ENCODE measurements at places on chromosomes 2 and 18.

GRCh38 chr2:206855585-206856433 lies 83.5 kb upstream of the CPO start:
- DNase-seq: no peak

GRCh38 chr18:27711382-27711781 lies 465.5 kb downstream of the CDH2 start:
- DNase-seq: no peak

DNA sequence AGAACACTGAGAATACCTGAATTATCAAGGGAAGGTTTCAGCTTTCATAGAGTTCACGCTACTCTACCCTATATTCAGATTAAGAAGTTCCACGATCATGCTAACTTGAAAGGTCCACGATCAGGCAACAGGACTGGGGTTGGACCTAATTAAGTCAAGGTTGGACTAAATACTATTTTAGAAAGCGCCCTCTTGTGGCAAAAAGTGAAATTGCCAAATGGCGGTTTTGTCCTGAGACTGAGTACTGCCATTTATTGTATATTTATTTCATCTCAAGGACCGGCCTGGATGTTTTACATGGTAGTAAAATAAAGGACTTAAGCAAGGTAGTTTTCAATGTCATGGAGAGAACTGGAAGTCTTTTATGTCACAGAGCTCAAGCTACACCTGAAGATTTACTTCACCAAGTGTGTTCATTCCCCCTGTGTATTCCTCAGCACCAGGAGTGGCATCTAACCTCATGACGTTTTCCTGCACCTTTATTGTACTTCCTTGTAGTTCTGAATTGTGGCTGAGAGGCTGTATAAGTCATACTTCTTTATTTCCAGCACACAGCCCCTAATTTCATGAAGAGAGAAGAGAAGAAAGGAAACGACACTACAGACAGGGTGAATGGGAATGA lies 56.8 kb downstream of the SRD5A2 start:
- DNase-seq: peak; percentile 73

GRCh38 chr2:207254591-207255464 lies 89.1 kb upstream of the KLF7 start:
- peak; percentile 46 for DNase-seq

GRCh38 chr18:49819823-49820671 lies 6.7 kb upstream of the ACAA2 start:
- DNase-seq: peak; percentile 38

DNA sequence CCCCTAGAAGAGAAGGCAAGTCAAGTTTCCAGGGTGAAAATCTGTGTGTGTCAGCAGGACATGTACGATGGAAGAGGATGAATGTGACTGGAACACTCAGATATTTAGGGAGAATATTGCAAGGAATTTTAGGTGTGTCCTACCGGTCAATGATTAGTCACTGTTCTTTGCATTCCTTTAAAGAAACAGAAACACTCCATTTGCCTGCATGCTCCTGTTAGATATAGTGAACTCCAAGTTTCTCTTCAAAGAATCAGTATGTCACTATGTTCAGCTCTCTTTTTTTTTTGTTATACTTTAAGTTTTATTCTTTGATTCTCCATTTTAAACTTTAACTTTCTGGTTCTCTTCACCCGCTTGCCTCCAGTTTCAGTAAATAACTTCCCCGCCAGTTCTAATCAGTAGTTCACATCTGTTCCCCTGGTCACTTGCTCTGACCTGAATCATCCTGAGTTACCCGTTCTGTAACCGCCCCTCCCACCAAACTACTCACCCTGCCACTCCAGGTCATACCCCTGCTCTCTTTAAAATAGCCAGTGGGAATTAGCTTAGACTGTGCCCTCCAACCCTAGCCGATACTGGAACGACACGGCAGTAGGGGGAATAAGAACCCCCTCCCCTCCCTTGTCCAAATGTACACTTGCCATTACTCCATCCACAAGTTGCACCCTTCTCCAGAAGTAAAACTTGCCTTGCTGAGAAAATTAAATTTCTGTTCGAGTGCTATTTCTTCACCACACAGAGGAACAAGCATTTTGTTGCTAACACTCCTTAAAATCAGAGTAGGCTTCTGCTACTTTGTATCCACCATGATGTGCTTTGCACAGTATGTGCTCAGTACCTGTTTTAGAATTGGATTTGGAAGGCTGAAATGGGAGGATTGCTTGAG lies 268.4 kb downstream of the METTL4 start:
- no peak for DNase-seq

DNA sequence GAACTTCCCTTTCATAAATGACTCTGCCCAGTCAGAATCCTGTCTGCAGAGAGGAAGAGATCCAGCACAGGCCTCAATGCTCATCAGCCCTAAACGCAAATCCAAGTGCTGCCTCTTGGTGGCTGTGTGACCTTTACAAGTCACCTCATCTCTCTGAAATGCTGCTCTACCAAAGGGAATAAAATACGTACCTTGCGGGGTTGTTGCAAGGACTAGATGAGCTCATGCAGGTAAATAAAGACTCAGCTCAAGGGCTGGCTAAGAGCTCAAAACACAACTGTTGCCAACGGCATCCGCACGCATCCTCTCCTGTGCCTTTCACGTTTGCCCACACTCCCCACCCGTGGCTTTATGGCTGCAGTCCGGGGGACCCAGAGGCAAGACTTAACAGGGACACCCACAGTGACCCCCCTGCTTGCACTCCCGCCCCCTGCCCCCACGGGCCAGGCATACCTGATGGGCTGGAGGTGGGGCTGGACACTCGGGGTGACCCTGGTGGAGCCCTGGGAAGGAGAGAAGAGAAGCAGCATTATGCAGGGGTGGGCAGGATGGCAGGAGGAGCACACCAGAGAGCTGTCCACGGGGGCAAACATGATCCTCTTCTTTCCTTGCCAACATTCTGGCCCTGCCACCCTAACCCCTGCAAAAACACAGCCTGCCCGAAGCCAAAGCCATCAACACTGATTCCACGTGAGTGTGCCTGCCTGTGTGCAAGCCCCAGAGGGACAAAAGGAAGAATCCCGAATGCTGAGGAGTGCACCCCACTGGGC lies 102.6 kb downstream of the TNS1 start:
- no peak for DNase-seq

DNA sequence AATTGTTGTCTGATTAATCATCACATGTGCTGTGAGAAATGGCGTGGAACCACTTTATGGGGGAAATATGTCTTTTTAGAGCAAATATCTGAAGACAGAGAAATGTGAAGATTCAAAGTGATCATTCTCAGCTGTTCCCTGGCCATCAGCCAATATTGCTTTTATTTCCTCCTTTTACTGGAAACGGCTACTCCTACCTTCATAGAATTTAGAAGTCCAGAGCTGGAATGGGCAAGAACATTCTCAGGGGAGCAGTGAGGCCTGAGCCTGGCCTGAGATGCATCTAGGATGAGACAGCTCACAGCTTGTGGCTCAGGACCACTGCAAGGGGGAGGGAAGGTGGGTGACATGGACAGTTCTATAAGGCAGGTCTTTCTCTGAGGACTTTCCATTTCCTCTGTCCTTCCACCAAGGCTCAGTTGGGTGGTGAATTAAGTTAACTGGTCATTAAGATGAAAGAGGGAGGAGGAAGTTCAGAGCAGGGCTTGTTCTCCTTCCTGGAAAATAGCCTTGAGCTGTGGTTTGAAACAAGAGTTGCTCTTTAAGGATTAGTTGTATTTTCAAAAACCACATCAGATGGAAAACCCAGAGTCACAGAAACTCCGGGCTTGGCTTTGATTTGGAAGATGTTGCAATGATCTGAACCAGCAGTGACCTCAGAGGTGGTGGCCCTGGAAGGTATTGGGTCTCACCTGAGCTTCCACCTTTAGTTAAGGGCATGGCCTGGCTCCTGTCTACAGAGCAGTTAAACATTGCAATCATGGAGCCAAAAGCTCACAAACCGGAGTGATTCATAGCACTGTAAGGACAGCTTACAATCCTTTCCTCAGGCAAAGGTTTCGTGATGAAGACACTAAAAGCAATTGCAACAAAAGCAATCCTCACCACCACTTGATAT lies 144.3 kb downstream of the VAPA start:
- DNase-seq: no peak

DNA sequence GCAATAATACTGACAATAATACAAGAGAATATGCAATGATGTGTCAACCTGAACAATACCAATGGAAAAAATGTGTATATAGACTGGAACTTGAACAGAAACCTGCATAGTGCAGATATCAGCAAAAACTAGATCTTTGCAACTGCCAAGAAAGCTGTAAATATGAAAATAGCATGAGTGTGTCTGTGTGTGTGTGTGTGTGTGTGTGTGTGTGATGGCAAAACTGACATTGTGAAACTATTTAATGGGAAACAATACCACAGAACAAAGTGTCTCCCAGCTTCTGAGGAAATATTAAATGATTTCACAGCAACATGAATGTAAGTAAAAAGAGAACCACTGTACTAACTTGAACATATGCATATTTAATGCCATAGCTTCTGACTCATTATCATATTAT lies 558.2 kb upstream of the LINC00305 start:
- no peak for DNase-seq

GRCh38 chr2:226977775-226978190 lies 141.9 kb downstream of the RHBDD1 start:
- no peak for DNase-seq

DNA sequence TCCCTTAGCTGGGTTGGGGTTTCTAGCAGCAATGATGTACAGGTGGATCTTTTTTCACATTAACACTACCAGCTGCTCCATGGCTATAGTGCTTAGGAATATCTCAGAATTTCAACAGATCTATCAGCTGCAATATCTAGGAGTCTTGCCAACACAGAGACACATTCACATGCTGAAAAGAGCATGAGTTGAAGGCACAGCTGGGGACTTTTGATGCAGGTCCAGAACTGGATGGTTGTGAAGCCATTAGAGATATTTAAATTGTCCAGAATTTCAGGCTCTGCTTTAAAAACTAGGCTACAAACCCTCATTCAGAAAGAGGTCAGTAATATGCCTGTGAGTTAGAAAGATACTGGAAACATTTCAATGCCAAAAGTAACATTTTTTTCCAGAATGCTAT lies 122.2 kb upstream of the CCDC195 start:
- DNase-seq: no peak

DNA sequence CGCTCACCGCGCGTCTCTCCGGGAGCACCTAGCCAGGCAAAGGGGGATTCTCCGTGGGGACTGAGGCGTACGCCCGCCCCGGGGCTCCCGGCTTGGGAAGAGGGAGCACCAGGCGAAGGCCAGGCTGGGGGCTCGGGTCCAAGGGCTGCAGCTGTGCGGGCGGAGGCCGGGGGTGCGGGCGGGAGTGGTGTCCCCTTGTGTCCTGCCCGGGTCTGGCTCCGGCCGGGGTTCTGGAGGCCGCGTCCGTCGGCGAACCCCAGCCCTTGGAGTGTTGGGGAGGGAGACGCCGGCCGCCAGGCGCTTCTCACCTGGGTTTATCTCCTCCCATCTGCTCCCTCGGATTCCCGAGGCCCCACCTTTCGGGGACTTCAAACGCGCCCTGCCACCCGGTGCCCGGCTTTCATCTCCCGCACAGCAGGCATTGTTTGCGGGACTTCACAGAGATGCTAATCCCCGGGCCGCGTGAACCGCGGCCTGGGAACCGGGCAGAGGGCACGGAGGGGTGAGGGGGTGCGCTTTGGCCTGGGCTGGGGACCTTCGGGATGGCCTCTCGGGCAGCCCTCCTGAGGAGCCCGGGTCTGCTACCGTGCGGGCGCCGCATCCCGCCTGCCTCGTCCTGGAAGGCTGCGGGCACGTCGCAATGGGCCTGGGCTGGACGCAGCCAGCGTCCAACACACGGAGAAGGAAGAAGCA lies 5.0 kb upstream of the GBX2 start:
- no peak for DNase-seq

GRCh38 chr18:49866680-49867079 lies 53.3 kb upstream of the ACAA2 start:
- DNase-seq: no peak

GRCh38 chr2:207236156-207236935 lies 70.6 kb upstream of the KLF7 start:
- DNase-seq: no peak

GRCh38 chr2:159712929-159713420 lies 669 bp downstream of the MARCHF7 start:
- no peak for DNase-seq

DNA sequence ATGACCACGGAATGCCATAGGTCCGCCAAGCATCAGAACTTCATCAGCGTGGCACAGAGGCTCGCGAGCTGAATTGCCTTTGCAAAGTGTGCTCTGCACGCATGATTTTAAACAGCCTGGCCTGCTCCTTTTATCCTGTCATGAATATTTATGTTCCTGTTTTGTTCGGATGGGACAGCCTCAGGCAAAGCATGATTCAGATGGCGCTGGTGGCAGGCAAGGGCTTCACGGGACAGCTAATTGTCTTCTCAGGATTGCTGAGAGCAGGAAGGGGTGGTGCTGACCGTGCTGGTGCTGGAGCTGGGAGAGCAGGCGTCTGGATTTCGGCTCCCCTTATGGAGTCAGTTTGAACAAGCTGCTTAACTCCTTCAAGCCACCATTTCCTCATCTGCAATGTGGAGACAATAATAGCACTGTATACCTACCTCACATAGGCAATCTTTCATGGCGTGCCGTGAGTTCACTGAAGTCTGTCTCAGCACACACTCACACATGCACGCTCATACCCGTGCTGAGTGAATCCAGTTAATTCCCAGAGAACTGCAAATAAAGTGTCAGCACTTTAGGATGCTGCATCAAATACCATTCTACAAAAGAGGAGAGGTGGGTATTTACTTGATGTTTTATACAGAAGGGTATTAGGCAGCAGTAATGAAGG lies 79.7 kb upstream of the APCDD1 start:
- no peak for DNase-seq

DNA sequence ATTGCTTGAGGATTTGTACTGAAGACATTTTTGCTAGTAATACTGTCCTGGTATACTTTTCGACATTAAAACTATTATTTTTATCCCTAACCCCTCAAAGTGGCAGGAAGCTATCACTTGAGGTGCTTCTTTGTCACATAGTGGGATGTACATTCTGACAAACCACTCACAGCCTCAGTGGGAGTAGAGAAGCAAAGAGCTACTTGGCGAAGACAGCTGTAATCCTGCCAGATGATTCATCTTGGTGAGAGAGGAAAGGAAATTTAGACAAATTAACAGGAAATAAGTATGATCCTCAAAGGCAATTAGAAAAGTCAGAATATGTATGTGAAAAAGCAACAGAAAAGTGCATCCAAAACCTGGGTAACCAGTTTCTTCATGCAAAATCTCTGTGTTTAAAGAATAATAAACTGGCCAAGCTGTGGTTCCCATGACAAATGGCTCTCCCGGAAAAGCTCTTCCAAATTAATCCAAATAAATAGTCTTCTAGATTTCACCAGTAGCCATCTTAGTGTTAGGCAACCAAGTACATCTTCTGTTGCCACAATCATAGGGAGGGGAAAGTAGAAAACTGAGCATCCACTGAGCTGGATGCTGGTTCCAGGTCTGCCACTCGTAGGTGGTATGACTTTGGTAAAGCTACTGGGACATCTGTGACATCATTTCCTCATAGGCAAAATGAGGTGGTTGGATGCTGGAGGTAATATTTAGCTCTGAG lies 308.0 kb upstream of the LYPD1 start:
- DNase-seq: no peak

DNA sequence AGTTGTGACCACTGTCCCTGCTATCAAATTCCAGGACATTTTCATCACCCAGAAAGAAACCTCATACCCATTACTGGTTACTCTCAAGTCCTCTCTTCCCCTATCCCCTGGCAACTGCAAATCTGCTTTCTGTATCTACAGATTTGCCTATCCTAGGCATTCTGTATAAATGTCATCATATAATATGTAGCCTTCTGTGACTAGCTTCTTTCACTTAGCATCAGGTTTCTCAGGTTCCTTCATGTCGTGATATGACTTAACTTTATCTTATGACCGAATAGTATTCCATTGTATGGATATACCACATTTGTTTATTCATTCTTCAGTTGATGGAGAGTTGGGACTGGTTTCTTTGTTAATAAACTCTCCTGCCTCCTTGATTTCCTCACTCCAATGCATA lies 60.5 kb downstream of the PMAIP1 start:
- no peak for DNase-seq
